ENCODE measurements at places on chromosomes 2 and 18.

GRCh38 chr2:681312-681711 is 4.1 kb upstream of the TMEM18 start:
- DNase-seq = no peak

GRCh38 chr18:11533942-11534496 is 75.4 kb upstream of the SLC35G4 start:
- no peak for DNase-seq

- DNase-seq = no peak
These were observed 4.9 kb downstream of the TANC1 start for GRCh38 chr2:158973116-158973956.

DNA sequence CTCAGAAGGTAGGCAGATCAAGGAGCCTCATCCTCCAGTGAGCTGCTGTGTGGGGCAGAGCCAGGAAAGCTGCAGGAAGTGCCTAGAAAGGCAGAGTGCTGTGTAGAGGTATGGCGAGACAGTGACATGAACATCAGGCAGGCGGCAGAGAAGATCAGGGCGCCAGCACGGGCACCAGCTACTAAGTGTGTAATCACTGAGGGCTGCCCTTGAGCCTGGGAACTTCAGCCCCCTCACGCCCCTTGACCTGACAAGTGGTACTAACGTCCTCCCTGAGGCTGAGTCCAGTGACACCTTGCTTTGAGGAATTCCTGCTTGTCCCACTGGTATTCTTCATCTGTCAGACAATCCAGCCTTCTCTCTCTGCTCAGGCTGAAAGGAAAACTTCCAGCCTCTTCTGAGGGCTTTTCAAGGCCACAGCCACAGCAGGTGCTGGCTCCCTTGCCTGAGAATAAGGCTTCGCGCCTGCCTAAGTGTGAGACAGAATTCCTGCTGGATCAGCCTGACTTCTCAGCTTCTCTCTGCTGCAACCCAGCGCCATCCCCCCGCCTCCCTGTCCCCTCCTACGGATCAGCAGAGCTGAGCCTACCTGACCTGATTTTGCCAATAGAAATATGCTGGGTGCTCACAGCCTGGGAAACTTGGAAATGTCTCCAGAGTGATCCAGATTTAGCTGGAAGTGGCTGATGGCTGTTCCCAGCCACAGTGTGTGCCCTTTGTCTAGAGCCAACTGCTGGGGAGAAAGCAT is 148.0 kb downstream of the SMAD7 start:
- DNase-seq = peak; percentile 45

DNA sequence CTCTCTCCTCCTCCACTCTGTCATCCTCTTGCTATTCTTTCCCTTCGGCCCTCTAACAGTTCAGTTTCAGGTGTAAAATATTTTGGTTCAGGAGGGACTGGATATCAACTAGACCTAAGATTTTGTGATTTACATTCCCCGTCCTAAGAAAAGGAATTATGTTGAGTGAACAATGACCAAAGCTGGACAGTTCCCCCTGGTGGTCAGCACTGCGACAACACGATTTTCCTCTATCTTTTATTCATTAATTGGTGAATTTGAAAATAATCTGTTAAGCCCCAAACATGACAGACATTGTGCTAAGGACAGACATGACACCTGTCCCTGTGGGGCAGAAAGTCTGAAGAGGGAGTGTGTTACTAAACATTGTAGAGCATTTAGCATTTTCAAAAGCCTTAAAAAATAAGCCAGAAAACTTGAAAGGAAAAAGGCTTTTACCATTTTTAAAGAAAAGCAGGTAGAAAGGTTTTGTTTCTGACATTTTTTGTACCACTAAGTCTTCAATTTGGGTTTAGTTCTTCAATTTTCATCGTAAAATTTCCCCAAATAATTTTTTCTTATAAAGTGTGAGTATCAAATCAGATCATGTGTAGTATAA is 28.4 kb upstream of the GTF2A1L start:
- peak; percentile 49 for DNase-seq

GRCh38 chr18:7464245-7464966 is 102.7 kb upstream of the PTPRM start:
- no peak for DNase-seq

DNA sequence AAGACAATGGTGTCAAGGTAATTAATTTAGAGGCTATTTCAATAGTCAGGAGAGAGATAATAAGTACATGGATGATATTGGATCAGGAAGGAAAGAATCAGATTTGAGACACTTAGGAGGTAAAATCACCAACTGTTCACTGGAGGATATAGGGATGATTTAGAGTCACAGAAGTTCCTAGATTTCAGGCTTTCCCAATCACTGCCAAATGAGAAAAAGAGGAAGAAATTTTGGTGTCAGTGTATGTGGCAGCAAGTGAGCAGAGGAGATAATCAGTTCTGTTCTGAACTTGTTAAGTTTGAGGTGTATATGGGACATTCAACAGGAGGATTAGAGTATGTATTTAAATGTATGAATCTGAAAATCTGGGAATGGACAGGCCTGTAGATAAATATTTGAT is 640.4 kb downstream of the NR4A2 start:
- no peak for DNase-seq

DNA sequence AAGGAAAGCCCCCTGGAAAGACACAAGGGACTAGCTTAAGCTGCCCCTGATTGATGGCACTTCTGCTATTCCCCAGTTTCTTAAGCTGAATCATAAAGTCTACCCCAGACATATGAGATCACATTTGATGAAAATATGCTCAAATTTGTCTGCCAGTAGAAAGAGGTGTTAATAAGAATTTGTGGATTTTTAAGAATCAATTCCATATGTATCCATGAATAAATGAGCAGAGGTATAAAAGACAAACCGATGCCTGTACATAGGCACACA is 119.9 kb downstream of the CCBE1 start:
- no peak for DNase-seq

- no peak for DNase-seq
These were observed 8.0 kb upstream of the C2orf69 start for GRCh38 chr2:199903111-199903510.

DNA sequence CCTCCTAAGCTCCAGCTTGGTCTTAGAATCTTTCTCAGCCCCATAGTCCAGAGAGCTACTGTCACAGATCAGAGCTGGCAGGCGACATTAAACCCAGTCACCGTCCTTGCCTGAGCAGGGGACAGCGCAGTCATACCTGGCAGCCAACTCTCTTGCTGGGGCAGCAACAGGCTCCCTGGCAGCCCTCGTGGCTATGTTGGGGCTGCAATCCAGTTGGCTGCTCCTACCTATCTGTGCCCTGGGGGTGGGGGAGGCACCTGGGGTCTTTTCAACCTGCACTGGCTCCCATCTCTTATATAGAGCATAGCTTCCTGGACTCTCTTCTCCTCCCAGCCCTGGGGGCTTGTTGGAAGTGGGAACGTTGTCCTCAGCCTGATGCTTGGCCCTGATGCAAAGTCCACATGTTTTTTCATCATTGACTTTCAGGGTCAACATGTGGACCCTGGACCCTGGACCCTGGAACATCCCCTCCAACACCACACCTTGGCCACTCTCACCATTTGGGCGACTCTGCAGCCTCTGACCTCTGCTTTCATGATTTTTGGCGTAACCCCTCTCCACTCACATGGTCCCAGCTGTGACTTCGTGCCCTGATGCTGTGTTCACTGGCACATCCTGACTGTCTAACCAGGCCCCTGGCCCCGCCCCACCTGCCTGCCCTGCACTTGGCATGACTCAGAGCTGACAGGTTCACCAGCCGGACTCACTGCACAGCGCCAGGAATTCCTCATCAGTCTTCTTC is 45.6 kb downstream of the ATOH8 start:
- DNase-seq = peak; percentile 30

DNA sequence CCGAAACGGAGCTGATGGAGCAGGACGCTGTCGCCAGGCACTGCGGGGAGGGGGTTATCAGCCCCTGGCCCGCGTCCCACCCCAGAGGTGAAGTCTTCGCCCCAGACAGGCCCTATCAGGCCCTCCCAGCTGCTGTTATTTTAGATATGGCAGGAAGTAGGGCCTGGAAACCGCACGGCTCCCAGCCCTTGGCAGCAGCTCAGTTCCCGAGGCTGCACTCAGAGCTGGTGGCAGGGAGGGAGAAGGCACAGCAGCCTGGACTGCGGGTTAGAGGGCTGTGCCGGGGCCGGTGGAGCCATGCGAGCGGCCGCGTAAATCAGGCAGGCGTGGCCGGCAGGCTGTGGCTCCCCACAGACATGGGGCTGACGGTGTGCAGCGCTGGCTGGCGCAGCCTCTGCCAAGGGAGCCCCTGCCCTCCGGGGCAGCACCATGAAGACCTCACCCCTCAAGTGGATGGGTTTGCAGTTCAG is 111.4 kb downstream of the NFATC1 start:
- no peak for DNase-seq

DNA sequence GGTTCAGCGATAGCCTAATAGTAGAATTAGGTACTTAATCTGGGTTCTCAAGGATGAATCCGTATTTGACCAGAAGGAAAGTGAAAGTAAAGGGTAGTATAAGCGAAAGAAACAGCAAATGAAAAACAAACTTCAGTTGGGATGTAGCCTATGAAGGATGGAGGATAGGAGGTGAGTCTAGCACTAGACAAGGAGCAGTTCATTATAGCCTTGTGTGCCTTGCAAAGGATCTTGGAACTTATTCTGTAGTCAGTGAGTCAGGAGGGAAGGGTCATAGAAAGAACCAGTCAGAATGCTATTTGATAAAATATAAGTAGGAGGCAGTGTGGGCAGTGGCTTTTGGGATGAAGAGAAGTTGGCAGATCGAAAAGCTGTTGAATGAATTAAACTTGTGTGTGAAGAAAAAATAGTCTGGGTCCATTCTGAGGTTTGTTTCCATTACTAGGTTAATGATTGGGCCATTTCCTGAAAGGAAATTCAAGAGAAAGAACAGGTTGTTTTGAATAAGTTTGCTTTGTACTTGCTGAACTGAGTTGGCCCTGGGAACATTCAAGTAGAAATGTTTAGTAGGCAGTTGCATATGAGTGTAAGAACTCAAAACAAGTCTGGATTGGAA is 48.5 kb downstream of the ANKRD12 start:
- DNase-seq = no peak

DNA sequence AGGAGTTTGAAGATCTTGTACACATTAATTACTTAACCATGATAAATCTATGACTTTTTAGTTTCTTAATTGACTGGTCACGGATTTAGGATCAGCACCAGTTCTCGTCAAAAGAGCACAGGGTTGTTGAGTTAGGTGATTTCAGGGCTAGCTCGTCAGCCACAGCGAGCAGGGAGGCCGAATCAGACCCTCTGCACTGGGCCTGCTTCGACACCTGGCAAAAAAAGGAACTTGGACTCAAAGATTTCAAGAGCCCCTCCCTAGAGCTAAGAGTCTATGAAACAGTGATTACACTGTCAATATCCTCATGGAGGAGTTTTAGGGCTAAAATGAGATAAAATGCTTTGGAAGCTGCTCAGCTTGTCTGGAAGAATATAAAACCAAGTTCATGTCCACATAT is 4.6 kb upstream of the SERTAD2 start:
- DNase-seq = no peak

DNA sequence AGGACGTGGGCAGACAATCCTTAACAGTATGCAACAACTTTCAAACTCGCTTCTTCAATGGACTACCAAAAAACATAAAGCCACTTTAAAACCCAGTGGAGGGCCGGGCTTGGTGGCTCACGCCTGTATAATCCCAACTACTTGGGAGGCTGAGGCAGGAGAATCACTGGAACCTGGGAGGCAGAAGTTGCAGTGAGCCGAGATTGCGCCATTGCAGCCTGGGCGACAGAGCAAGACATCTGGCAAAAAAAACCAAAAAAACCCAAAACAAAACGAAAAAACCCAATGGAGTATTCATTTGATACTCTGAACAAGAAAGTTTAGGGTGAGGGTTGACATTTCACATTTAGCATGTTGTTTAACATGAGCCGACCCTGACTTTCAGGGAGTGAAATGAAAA is 14.0 kb downstream of the RNF125 start:
- DNase-seq = no peak

DNA sequence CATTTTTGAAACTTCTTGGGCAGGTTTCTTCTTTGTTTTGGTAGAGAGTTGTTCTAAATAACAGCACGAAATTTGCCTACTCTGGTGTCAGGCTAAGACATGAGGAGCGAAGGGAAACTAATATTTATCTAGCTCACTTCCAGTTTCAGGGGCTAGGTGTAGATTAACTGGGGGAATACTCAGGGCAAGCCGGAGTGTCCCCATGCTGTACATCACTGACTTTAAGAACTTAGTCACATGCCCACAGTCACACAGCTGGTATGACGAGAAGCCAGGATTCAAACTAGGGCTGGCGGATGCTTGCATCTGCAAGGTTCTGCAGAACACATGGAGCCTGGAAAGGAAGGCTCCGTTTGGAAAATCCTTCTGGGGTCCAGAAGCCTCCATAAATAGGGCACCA is 133.3 kb downstream of the ALPK2 start:
- DNase-seq = no peak

DNA sequence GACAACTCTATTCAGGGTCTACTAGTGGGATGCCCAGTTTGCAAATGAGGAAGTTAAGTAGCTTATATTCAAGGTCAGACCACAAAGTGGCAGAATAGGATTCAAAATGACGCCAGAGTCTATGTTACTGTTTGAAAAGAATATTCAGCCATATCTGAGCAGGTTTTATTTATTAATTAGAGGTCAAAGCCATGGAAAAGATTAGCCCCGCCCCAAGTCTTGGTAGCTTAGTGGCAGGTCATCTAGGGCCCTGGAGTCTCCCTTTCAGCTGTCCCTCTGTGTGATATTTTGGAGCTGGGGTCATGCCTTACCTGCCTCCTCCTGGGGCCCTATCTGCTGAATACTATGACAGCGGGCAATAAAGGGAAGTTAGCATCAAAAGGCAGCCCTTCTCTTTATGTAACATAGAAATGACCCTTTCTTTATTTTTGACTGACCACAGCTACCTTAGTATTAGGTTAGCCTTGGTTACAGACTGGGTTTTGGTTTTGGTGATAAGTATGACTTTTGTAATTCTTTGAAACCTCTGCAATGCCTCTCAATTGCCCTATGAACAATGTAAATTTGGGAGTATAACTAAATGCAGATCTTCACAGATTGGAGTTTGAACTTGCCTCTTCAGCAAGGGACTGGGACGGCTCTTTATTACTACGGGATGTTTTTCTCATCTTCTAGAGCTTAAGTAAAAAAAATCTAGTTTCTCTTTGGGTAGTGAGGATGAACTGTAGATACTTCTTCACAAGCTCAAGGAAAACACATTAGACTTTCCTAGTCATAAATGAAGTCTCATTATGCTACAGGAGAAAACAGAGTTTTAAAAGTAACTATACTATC is 153.0 kb upstream of the ITGA4 start:
- DNase-seq = no peak

- no peak for DNase-seq
These were observed 90.2 kb downstream of the CABLES1 start for GRCh38 chr18:23225503-23225902.

- peak; percentile 91 for DNase-seq
These were observed at the start of gene NOL4 for GRCh38 chr18:34224423-34225217. NOL4 (minus strand) TSS chr18:34224913; CDS start chr18:34223253, 1,660 bp downstream.

- DNase-seq = no peak
These were observed 2.3 kb upstream of the PLCD4 start for GRCh38 chr2:218605432-218605831.
